Activated T-cell treated with anti-CD3 and anti-CD28 coated beads for 48 hours (primary cell): ENCODE measurements at places on chromosomes 6 and 20.

- DNase-seq = no peak
Observed at GRCh38 chr6:35273822-35274559, 14.5 kb downstream of the ZNF76 start.

- DNase-seq = no peak
Observed at GRCh38 chr6:143877584-143878271, 13.5 kb downstream of the ZC2HC1B start.

GRCh38 chr20:46660487-46660886 lies 9.2 kb upstream of the SLC13A3 start:
- no peak for DNase-seq

DNA sequence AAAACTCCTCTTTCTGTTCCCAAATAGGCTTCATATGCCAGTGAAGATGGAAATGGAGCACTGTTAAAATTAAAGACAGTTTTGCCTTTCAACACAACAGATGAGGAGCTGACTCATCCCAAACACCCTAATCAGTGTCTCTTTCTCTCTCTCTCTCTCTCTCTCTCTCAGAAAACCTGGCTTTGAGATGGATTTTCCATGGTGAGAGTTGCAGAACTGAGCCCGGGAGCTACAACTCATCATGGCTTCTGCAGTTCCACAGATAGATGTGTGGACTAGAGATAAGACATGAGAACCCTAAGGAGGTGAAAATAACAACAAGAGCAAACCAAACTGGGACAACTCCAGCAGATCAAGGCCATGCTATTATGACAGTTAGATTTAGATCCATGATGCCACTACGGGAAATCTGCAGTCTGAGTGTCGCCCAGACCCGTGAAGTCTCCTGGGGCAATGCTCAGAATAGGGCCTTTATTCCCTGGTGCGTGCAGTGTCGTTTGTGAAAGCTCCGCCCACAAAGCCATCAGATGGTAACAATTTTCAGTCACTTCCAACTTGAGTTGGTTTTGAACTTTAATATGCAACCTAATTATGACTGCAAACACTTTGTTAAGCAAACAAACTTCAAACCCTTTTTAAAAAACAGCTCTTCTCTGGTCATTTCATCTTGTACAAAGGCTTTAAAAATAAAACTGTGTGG lies 338.2 kb upstream of the PREP start:
- DNase-seq = no peak

GRCh38 chr6:155341130-155341828 lies 27.0 kb upstream of the TFB1M start:
- no peak for DNase-seq

DNA sequence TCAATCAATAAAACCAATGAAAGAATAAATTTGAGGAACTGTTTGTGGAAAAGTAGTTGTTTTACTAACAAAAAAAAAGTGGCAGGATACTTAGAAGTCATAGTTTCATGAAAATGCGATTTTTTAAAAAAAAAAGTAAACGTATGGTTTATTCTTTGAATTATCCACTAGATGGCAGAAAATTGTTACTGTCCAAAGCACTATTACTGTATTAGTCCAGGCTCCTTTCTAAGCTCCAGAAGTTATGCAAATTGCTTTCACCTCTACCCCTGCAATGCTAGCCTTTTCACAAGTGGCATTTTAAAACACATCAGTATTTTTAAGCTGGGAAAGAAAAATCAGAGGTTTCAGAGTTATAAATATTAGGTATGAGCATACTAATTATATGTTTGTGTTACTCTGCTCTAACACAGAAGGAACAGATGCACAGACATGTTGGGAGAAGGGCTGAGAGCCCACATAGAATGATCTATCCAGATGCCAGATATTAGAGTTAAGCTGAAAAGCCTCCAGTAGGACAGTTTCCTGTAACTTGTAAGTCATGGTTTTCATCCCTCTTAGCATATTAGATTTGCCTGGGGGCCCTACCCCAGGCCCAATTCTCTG lies 63.9 kb downstream of the FHL5 start:
- DNase-seq = no peak

DNA sequence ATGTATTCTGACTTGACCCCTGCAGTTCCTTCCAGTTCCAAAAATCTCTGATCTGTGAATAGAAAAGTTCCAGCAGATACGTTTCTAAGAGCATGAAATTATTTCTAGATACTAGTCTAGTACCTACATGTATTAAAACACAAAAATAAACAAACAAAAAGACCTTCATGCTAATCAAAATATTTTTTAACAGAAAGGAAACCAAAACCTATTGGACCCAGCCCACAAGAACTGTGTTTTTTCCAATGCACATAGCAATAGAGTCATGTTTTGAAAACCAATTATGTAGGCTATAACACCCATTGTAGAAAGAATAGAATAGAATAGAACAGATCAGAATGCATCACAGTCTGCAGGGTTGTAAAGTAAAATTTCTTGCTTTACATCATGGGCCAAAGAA lies 158.6 kb upstream of the TNFAIP3 start:
- DNase-seq = no peak

- no peak for DNase-seq
Observed at GRCh38 chr20:1323830-1324597, 4.9 kb downstream of the SDCBP2 start.

DNA sequence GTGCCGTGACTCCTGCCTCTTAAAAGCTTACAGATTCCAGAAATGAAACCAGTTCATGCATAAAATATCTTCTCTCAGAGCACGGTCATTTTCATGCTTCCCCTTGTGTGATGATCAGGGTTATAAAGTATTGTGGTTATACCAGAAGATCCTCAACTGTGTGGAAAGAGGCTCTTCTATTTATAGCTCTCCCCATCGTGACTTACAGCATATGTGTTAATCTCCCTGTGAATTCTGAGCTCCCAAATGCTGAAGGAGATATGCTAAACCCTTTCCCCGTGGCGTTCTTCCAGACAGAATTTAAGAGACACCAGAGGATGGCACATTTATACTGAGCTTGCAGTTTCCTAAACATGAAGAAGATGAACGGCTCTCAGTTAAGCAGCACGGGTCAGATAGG lies 158.8 kb downstream of the CDH26 start:
- no peak for DNase-seq

DNA sequence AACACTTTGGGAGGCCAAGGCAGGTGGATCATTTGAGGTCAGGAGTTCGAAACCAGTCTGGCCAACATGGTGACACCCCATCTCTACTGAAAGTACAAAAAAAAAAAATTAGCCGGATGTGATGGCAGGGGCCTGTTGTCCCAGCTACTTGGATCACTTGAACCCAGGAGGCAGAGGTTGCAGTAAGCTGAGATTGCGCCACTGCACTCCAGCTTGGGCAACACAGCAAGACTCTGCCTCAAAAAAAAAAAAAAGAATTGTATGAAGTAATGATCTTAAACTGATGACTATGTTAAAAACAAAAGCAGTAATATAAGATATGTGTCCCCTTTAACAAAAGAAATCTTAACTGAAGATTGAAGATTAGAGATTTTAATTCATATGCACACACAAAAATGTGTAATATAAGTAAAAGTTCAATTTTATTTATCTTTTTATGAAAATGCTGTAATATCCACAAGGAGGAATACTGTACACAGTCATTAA lies 29.0 kb upstream of the RUNX2 start:
- no peak for DNase-seq

DNA sequence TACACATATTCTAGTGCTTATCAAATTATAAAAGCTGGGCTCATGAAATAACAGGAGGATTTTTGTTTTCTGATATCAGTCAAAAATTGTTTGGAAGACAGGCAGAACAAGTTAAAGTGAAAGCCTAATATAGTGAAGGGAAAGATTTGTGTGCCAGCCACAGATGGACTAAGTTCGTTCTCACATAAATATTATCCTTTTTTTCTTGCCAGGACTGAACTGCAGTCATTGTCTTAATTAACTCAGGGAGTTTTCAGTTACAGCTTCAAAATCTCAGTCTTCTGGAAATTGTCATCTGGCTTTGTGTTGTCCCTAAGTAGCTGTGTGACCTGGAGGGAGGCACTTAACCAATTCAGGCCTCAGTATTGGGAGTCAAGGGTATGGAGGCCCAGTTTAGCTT lies 40.7 kb downstream of the PLCB4 start:
- DNase-seq = no peak

GRCh38 chr20:42678895-42679294 lies 510.8 kb downstream of the PTPRT start:
- no peak for DNase-seq

DNA sequence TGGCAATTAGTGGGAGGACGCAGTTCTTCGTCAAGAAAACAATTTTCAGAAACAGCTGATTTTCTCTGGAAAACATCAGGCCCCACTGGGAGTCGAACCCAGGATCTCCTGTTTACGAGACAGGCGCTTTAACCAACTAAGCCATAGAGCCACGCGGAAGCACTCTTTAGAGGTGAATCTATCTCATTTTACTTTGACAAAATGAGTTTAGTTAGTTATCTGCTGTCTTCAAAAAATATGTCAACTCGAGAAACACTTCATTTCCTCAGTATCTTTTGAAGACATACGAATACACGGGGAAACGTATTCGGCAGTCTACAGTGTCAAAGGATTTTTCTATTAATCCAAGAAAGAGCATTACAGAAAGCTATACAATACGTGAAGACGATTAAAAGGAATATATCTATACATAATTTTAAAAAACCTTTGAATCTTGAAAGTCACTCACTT lies 26.7 kb downstream of the GPX6 start:
- peak; percentile 41 for DNase-seq

DNA sequence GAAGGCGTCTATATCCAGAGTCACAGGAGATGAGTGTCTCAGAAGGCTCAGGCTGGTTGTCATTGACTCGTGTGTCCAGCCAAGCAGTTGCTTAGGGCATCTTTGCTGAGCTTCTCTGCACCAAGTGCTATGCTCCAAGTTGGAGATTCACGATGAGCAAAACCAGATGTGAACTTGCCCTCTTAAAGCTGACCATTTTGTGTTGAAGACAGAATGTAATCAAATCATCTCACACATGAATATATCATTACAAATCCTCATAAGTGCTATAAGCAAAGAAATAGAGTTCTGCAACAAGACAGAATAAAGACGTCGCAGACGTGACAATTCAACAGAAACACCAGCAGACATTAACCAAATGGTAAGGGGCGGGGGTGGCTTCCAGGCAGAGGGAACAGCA lies 103.9 kb downstream of the ALDH8A1 start:
- no peak for DNase-seq

DNA sequence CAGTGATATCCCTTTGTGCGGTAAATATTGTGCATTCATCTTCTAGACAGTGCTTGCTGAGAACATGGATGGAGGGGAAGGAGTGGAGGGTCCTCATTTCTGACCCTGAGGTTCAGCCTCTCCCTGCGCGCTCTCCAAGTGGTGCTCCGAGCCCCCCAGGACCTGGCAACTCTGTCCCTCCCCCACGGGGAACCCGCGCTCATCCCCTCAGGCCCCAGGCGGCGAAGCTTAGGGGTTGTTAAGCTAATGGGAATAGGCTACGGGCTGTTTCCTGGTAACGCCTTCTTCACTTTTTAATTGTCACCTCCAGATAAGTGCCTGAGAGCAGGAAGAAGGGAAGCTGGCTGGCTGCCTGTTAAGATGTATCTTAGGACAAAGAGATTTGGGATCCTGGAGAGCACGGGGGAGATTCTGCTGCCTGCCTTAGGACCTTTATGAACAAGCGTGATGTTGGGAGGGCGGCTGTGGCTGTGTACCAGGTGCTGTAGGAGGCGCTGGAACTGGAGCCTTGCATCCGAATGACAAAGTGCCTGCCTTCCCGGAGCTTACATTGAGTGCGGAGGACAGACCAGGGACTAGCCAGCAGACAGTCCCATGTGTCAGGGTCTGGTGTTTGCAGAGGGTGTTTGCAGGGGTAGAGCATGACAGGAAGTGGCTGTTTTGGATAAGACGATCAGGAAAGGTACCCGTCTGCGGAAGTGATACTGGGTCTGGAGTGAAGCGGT lies 11.7 kb downstream of the TSHZ2 start:
- DNase-seq = no peak

DNA sequence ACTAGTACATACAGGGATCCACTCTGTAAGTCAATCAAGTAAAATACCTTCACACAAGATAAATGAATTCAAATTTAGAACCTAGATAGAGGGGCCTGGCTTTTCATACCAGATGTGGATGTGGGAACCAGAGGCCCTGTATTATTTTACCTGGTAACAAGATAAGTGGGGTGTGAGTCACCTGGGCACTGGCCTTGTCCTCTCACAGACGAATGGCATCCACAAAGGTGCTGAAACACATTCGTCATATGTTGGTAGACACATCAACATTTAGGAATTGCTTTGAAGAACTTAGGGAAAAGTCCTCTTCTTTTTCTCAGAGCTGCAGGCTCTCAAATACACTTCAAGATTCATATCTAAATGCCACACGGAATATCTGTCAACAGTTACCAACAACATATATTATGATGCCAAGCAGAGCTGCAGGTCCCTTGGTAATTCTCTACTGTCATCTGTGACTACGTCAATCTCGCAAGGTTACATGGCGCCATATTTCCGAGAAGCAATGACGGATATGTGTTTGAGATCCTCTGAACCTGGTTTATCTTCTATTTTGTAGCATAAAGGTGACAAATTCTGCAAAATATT lies 618.6 kb downstream of the EPM2A start:
- DNase-seq = no peak

DNA sequence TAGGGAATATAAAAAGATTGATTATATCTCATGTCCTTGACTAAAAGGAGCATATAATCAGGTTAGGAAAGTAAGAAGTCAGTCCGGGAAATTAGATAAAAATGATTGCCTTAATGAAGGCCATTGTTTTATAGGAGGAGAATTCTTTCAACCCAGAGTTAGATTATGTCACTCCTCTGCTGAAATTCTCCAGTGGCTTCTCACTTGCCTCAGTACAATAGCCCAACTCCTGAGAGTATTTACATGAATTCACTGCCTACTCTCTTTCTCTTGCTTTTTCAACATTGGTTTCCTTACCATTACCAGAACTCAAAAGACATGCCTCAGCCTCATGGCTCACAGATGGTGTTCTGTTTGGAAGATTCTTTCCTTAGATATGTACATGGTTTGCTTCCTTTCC lies 114.9 kb downstream of the EPHA7 start:
- DNase-seq = no peak

DNA sequence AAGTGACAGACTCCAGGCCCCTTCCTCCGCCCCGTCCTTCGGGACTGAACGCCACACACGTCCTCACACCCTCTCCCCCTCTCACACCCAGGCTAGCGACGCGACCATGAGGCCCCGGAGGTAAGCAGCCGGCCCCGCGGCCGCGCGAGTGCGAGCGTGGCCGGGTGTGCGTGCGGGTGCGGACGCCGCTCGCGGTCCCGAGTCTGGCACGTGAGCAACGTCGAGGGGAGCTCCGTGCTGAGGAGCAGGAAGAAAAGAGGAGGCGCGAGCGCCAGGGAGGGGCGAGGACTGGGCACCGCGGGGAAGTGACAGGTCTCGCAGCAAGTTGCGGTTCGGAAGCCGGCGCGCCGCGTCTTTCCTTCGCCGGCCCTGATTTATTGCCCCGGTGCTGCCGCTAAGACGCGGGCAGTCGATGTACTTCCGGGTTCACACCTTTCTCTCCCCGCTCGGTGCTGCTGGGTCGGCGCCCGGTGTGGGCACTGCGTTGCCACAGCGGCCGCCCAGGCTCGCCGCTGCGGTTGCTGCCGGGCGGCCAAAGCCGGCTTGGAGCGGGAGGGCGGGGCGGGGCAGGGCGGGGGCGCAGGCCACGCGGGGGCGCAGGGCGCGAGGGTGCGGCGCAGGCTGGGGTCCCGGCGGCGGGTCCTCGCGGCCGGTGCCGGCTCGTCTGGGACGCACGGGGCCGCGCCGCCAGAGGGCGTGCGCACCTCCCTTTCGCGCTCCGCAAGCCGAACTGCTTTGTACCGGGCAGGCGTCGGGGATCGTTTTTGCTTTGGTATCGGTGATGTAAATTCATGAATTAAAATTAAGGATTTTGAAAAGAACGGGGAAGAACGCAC lies 15.8 kb upstream of the LIN28B start:
- peak; percentile 45 for DNase-seq
